OCI-LY7 (cell line): ENCODE measurements at places on chromosomes 7 and 10. TPM values are rescaled to one million over a fixed set of nuclear protein-coding genes. Genes with fewer than 3 reads are reported as not detected.

Gene OSBPL3
- 67.0 and 79.9 TPM in 2 replicates for total RNA-seq

Gene RARRES2
- not detected in 2 replicates for total RNA-seq

Gene HACD1
- total RNA-seq, result not detected in 2 replicates

Gene PTPRN2
- 0.35 and 0.70 TPM in 2 replicates for total RNA-seq

Gene KAZALD1
- total RNA-seq, result 32.2 and 36.4 TPM in 2 replicates

Gene PLOD3
- 25.0 and 30.5 TPM in 2 replicates for total RNA-seq

Gene AFAP1L2
- total RNA-seq, result 8.6 and 10.5 TPM in 2 replicates

Gene MMRN2
- total RNA-seq, result not detected in 2 replicates

Gene HOXA1
- 7.2 and 8.2 TPM in 2 replicates for total RNA-seq

Gene BAMBI
- 0.89 and 0.90 TPM in 2 replicates for total RNA-seq
